ENCODE measurements at places on chromosomes 12 and 14. TPM values are rescaled to one million over a fixed set of nuclear protein-coding genes. Genes with fewer than 3 reads are reported as not detected.

The FBXL14 gene
- 19.0 TPM for total RNA-seq

The ACRBP gene
- total RNA-seq = 1.0 TPM

The SIX6 gene
- total RNA-seq = not detected

The CYP46A1 gene
- 0.76 TPM for total RNA-seq

The KLHDC1 gene
- 0.98 TPM for total RNA-seq

The SLC25A21 gene
- total RNA-seq = 3.5 TPM

The PIK3C2G gene
- not detected for total RNA-seq

The PRB2 gene
- total RNA-seq = not detected

The LRRC43 gene
- not detected for total RNA-seq

The HOXC6 gene
- total RNA-seq = 3.1 TPM

The GPR84 gene
- total RNA-seq = not detected

The MSI1 gene
- 26.0 TPM for total RNA-seq

The KLHL33 gene
- 0.05 TPM for total RNA-seq

The GALNT9 gene
- 2.6 TPM for total RNA-seq

The OTX2 gene
- not detected for total RNA-seq

The ITGA7 gene
- 17.8 TPM for total RNA-seq

The A2M gene
- 3.0 TPM for total RNA-seq

The TAPBPL gene
- 0.54 TPM for total RNA-seq

The EPS8 gene
- 49.9 TPM for total RNA-seq

The KCNK13 gene
- 2.2 TPM for total RNA-seq

The ERP27 gene
- total RNA-seq = 0.39 TPM

The GPR132 gene
- total RNA-seq = 0.10 TPM

The PMCH gene
- not detected for total RNA-seq

The LALBA gene
- not detected for total RNA-seq

The SLC6A13 gene
- total RNA-seq = 0.39 TPM

The PPM1A gene
- total RNA-seq = 32.8 TPM

The CD69 gene
- total RNA-seq = not detected

The IQSEC3 gene
- total RNA-seq = not detected

The RERGL gene
- total RNA-seq = not detected

The ANO2 gene
- total RNA-seq = not detected

The MGAT4C gene
- not detected for total RNA-seq

The NKX2-1 gene
- 0.84 TPM for total RNA-seq

The SLC24A4 gene
- total RNA-seq = not detected

The NYNRIN gene
- 0.27 TPM for total RNA-seq

The GCN1 gene
- total RNA-seq = 184 TPM

The OASL gene
- total RNA-seq = 4.1 TPM

The TMEM63C gene
- total RNA-seq = 5.7 TPM

The GALNT16 gene
- 0.32 TPM for total RNA-seq

The RFX4 gene
- not detected for total RNA-seq

The DCN gene
- total RNA-seq = 3.6 TPM

The RIMBP2 gene
- not detected for total RNA-seq

Measured in HCT116 (cell line).